ENCODE measurements at places on chromosomes 5 and 9.

DNA sequence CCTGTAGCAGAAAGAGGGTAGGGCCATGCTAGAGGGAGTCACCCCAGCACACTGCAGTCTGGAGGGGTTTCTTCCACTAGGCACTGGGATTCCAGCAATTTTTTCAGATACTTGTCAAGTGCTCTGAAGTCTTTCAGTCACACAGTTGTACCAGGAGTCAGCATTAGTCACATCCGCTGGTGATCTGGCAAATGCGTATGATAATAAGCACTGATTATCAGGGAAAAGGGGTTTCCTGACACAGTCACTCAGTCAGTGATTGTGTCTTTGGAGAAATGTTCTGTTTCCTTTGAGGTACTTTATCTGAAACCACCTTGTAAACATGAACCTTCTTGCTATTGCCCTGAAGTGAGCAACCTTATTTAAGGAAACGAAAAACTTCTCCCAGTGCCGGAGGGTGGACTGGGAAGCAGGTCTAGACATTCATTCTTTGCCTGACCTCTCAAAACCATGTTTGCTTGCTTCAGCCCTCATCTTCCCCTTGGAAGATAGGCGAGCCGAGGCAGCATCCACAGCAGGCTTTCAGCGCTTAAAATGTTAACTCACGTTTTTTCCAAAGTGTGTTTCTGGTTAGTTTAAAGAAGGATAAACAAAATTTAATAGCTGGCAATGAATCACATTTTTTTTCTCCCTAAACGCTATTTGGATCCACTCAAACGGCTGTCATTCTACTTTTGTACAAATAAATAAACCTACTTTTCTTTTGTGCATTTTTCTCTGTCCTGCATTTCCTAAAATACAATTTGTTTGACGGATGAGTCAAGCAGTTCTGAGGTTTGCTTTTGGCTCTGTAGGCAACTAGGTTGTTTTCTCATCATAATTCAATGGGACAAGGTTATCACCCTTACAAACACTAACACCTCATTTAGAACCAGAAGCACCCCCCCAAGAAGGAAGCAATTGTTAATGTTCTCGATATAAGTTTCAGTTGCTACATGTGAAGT, 77.7 kb downstream of the FOXD1 start:
- no peak for DNase-seq

- no peak for DNase-seq
Measured at GRCh38 chr5:132309679-132310078, 15.5 kb downstream of the SLC22A4 start.

GRCh38 chr9:21294904-21295538, 10.1 kb downstream of the IFNA5 start:
- no peak for DNase-seq

GRCh38 chr9:38442473-38443096, 18.3 kb upstream of the IGFBPL1 start:
- no peak for DNase-seq

GRCh38 chr9:114681594-114682332, at the start of gene TEX48:
TEX48 (minus strand) TSS chr9:114682192; CDS start chr9:114671723, 10,469 bp downstream.
- DNase-seq = peak; percentile 93
